ENCODE measurements at places on chromosomes 6 and 20.
A peak's percentile ranks its signal among the peaks of the same experiment; 100 is the strongest.

DNA sequence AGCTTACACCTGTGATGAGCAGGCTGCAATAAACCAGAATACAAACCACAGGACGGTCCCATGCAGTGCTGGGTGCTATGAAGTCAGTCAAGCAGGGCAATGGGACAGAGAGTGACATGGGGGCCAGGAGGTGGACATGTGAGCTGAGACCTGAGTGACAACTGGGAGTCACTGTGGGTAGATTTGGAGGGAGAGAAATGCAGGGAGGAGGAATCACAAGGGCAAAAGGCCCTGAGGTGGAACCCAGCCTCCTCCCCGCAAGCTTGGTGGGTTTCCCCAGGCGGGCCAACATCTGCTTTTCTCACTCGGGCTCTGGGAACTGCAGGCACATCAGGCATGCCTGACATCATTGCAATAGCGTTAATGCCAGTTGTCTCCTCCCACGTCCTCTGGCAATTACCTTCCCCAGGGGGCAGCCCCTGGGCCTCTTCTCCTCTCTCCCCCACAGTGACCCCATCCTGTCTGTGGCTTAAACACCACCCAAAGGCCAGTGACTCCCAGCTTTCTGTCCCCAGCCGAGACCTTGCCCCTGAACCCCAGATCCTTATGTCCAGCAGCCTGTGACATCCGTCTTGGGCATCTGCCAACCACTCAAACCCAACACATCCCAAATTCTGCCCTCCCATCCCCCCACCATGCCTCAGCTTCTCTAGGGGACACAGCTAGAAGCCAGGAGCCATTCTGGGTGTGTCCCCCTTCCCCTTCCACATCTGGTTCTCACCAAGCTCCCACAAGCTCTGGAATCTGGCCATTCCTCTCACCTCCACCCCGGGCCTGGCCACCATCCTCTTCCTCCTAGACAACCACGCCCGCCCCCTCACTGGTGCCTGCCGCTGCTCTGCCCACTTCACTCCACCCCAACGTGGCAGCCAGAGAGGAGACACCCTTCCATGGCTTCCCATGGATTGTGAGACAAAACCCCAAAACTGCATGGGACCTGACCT, 28.2 kb downstream of the PDRG1 start:
- DNase-seq = peak; percentile 88

DNA sequence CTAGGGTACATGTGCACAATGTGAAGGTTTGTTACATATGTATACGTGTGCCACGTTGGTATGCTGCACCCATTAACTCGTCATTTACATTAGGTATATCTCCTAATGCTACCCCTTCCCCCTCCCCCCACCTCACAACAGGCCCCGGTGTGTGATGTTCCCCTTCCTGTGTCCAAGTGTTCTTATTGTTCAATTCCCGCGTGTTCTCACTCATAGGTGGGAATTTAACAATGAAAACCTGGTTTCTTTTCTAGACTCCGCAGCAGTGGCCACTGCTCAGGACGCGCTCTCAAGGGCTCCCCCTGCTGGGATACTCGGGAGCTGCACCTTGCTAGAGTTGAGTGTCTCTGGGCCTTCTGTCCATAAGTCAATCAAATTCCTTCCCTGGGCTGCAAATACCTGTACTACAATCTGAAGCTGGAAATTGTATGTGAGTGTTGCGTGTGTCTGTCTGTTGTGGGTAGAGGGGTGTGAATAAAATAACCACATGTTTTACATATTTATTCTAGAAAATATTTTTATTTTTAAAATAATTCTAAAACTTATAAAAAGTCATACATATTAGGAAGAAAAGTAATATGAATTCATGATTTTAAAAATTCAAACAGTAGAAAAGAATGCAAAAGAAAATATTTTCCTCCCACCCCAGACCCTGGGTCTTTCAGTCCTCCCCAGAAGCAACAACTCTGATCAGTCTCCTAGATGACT, 8.2 kb upstream of the CEP250 start:
- DNase-seq = peak; percentile 91

- DNase-seq = no peak
These were observed 23.0 kb upstream of the FLRT3 start for GRCh38 chr20:14360416-14360815.

- peak; percentile 96 for DNase-seq
These were observed 26.4 kb downstream of the ARMC2 start for GRCh38 chr6:108874470-108875160.

DNA sequence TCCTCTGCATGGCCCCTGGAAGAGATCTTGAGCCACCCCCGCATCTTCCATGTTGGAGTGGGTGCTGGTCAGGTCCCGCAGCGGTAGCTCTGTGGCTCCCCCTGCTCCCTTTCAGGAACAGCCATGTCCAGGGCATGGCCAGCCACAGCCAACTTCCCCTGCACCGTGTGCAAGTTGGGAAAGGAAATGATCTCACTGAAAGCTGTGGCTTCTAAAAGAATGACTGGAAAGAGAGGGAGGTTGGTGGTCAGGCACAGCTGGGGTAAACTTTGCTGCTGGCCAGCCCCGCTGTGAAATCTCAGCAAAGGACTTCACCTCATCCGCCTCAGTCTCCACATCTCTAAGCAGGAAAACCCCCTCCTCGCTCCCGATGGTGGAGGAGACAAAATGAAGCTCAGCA, 153.6 kb upstream of the CST7 start:
- DNase-seq = peak; percentile 66

DNA sequence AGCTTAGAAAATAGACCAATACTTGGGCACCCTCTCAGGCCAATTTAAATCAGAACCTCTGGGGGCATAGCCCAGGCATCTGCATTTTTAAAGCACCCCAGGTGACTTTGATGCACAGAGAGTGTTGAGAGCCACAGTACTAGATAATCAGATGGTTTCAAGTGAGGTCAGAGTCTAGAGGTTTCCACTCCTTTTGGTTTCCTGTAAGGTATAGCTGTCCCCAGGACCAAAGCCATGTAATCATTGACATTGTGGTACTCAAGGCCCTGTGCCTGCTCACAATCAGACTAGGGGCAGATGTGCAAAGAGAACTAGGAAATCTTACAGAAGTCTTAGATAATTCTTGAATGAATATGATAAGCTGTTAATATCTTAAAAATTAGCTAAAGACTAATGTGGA, 9.1 kb downstream of the FILIP1 start:
- no peak for DNase-seq

GRCh38 chr6:34161857-34162515, 16.1 kb upstream of the GRM4 start:
- no peak for DNase-seq

- DNase-seq = peak; percentile 71
These were observed 425.3 kb upstream of the NOX3 start for GRCh38 chr6:155880900-155881299.

DNA sequence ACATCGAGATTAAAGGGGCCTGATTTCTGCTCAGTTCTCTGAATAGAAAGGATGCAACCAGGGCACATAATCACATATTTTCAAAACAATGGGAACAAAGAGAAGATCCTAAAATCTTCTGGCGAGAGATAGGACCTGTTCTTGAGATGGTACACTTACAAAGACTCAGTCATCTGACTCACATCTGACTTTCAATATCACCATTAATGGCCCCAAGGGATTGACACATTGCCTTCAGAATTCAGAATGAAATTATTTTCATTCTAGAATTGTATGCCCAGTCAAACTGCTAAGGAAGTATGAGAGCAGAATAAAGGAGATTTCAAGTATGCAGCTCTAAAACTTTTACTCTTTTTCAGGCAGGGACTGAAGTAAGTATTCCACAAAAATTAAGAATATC, 240.7 kb upstream of the POU3F2 start:
- no peak for DNase-seq

GRCh38 chr6:136149311-136149710, 100.8 kb downstream of the MTFR2 start:
- DNase-seq = no peak

DNA sequence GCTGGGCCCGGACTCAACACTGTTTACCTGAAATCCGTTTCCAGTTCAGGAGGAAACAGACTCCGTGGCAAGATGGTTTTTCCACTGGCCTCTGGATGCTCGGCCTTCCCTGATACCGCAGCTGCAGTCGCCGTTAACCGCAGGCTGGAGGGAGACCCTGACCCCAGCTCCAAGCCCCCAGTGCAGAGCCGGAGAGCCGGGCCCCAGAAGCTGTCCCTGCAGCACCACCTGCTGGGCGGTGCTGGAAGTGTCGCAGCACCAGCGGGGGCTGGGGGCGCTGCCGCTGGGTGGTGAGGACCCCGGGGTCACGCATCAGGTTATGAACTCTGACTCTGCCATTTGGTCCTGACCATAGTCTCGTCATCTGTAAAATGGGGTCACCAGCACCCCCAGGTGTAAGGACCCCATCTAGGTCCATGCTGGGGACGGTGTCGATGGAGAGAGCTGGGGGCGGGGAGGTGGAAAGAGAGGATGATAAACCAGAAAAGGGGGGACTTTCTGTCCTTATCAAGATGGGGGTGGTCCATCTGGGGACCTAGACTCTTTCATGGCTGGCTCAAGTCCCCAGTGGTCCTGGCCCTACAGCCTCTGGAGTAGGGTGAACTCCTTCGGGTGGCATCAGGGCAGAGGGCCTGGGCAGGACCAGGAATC, 20.8 kb upstream of the CHRNA4 start:
- peak; percentile 31 for DNase-seq

DNA sequence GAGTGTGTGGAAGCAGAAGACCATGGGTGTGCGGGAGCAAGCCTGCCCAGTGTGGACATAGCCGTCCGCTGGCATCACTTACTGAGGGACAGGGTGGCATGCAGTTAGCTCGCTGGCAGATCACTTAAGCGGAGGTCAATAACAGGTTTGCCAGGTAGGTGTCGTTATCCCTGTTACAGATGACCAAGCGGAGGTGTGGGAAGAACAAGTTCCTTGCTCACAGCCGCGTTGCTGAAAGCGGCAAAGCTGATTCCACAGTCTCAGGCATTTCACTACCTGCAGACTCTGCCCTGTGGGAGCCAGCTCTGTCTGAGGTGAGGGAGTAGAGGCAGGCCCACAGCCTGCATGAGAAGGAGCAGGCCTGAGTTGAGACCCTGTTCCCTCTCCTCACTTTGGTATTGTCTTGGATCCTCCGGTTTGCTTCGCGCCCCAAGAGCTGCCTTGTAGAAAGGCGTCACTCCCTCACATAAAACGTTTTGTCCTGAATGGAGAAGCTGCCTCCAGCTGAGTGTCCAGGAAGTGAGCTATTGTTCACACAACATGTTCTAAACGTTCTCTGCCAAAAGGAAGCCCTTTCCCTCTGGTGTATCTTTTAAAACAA, 96.9 kb downstream of the TCP11 start:
- DNase-seq = peak; percentile 44

DNA sequence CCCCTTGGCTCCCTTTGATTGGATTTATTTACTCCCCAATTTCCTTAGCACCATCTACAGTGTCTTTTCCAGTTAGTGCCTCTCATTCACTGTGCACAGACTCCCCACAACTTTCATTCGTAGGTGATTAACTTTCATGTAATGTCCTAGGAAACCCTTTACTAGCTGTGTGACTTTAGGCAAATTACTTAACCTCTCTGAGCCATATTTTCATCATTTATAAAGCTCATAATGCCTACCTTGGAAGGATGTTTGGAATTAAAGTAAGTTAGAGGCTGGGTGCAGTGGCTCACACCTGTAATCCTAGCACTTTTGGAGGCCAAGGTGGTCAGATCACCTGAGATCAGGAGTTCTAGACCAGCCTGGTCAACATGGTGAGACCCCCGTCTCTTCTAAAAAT, 20.1 kb downstream of the C6orf15 start:
- DNase-seq = no peak

DNA sequence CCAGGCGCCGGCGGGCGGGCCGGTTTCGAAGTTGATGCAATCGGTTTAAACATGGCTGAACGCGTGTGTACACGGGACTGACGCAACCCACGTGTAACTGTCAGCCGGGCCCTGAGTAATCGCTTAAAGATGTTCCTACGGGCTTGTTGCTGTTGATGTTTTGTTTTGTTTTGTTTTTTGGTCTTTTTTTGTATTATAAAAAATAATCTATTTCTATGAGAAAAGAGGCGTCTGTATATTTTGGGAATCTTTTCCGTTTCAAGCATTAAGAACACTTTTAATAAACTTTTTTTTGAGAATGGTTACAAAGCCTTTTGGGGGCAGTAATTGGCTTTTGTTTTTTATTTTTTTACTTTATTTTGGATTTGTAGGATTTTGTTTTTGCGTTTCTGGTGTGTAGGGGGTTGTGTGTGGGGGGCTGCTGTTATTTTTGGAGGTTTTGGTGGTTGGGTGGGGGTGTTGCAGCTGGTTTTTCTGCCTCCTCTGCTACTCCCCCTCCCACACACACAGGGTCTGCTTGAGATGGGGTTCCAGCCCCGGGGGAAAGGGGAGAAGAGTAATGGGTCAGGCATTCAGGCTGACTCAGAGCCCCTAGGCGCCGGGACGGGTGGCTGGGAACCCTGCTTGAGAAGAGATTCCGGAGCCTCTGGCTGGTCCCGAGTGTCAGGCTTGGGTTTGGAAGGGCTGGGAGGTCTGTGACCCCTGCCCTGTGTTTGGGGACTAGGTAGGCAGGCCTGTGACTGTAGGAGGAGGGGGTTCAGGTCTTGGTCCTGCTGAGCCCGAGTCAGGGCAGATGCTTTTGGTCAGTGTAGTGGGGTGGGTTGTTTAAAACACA, 2.0 kb downstream of the CEBPB start:
- DNase-seq = peak; percentile 93

DNA sequence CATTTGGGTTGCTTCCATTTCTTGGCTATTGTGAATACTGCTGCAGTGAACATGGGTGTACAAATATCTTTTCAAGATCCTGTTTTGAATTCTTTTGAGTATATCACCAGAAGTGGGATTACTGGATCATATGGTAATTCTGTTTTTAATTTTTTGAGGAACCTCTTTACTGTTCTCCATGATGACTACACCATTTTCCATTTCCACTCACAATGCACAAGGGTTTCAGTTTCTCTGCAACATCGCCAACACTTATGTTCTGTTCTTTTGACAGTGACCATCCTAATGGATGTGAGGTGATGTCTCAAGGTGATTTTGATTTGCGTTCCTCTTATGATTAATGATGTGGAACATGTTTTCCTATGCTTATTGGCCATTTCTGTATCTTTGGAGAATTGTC, 214.4 kb upstream of the ZFP64 start:
- DNase-seq = peak; percentile 66

- no peak for DNase-seq
These were observed 40.3 kb downstream of the PTPN1 start for GRCh38 chr20:50550531-50550930.

DNA sequence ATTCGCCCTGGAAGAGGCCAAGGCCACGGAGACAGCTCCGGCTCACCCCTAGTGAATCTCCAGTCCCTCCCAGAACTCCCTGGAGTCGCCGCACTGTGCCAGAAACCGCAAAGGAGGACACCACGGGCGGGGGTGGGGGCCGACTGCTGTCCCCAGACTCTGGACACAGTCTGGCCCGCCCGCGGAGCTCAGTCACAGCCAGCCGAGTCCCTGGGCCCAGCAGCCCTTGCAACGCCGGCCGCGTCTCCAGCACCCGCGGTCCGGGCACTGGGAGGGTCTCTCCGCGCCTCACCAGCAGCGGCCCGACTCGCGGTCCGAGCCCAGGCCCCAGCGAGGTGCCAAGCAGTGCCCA, 518 bp downstream of the PEX6 start:
- DNase-seq = peak; percentile 34

DNA sequence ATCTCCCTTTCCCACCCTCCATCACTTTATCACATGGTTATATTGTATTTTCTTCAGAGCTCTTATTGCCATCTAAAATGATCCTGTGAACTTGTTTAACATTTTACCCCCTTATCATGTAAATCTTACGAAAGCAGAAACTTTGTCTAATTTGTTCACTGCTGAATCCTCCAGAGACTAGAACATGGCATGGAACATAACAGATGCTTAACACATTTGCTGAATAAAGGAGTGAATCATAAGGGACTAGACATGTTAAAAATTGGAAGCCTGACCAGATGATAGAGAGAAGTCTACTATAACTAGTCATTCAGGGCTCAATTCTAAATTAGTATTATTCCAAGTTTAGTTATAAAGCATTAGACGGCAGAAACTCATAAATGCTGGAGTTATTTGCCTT, 73.3 kb downstream of the MAN1A1 start:
- DNase-seq = no peak
